ENCODE measurements at places on chromosomes 1 and 21.

DNA sequence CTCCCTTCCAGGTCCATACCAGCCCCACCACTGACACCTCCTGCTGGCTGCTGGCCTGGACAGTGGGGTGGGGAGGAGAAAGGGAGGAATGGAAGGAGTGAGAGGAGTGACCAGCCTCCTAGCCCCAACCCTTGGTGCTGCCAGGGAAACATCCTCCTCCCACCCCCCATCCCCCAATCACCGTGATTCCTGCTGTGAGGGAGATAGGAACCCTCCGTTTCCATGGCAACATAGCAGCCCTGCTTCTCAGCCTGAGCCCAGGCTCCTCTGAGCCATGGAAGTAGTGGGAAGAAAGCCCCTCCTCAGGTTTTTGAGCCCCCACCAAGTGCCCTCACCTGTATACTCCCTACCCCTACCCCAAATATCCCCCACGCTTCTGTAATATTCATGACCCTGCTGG, 44.4 kb upstream of the SCMH1 start:
- no peak for DNase-seq

GRCh38 chr1:226325178-226325577, 16.2 kb upstream of the LIN9 start:
- no peak for DNase-seq

DNA sequence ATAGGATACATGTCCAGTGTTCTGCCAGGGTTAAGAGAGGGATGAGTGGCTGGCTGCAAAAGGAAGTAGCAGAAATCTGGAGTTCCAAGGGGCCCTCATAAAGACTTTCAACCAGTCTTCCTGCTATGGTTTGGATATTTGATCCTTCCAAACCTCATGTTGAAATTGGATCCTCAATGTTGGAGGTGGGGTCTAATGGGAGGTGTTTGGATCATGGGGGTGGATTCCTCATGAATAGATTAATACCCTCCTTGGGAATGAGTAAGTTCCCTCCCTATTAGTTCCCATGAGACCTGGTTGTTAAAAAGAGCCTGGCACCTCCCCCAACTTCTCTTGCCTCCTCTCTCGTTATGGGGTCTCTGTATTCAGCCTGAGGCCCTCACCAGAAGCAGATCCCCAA, 10.1 kb upstream of the GNG12 start:
- no peak for DNase-seq

DNA sequence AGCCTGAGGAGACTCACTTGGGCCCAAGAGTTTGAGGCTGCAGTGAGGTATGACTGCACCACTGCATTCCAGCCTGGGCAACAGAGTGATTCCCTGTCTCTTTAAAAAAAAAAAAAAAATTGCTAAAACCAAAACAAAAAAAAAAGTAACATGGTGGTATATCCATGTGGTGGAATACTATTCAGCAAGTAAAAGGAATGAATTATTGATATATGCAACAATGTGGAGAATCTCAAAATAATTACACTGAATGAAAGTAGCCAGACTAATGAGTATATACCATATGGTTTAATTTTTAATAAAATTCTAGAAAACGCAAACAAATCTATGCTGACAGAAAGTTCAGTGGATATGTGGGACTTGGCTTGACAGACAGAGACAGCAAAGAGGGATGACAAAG, 80.3 kb upstream of the DMRTA2 start:
- no peak for DNase-seq

- no peak for DNase-seq
Observed at GRCh38 chr1:40799351-40799867, 15.8 kb downstream of the KCNQ4 start.

- DNase-seq, result no peak
Observed at GRCh38 chr1:1325288-1326074, 879 bp downstream of the CPTP start.

DNA sequence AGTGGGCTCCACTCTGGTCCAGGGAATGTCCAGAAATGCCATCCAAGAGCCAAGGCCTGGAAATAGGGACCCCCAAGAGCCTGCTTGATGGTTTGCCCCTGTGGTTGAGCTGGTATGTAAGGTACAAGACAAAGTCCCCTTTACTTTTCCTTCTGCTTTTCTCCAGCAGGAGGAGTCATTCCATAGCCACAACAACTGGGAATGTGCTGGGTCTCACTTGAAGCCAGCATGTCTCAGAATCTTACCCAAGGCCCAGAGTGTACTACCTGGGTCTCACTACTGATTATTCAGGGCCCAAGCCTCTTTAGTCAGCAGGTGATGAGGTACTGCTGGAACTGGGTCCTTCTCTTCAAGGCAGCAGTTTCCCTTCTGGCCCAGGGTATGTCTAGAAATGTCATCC, 62.1 kb upstream of the CD55 start:
- no peak for DNase-seq

- no peak for DNase-seq
Observed at GRCh38 chr1:19974822-19975416, 4.5 kb downstream of the PLA2G2A start.

DNA sequence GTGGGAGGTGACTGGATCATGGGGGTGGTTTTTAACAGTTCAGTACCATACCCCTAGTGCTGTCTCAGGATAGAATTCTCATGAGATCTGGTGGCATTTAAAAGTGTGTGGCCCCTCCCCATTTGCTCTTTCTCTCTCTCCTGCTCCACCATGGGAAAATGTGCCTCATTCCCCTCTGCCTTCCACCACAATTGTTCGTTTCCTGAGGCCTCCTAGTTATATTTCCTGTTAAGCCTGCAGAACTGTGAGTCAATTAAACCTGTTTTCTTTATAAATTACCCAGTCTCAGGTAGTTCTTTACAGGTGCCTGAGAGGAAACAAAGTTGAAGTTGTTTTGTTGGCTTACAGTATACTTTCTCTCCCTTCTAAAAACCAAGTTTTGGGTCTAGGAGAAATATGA, 23.1 kb upstream of the SLC22A15 start:
- DNase-seq, result no peak

- DNase-seq, result no peak
Observed at GRCh38 chr1:96722958-96723357, 1.4 kb downstream of the PTBP2 start.

DNA sequence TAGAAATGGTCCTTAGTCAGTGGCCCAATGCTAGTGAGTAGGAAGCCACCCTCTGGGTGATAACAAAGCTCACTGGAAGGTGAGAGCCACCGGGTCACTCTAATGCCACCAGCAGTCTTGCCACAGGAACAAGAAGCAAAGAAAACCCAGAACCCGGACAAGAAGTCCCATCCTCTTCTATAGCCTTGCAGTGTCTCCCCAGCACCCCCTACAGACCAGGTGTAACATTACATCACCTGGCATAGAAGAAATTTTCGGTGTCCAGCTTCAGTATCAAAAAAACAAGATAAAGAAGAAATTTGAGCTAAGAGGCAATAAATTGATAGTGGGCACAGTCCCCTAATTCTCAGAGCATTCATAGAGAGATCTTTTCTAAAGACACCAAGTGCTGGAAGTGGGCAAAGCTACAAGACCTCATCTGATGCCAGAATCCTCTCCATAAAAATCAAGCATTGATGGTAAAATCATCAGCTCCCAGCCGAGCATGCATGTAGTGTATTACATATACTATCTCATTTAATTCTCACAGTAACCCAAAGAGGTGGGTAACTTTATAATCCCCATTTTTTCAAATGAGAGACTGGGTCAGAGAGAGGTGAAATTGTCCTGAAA, 491.0 kb downstream of the MATN1 start:
- no peak for DNase-seq

- DNase-seq, result no peak
Observed at GRCh38 chr1:178727014-178727895, 2.2 kb downstream of the RALGPS2 start.

DNA sequence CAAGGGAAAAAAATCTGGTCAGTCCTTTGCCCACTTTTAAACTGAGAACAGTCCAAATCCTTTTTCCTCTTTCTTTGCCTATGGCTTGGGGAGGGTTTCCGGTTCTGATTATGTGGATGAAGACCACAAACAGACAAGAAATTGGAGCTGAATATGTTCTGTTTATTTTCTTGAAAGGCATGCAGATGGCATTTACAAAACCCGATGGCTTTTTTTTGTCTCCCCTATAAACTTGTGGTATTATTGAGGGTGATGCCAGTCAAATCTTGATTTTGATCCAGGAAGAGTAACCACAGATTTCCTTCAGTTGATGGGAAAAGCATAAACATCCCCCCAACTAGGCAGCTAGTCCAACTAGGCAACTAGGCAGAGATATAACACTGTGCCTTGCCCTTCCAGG, 38.9 kb downstream of the PLPP3 start:
- no peak for DNase-seq

GRCh38 chr1:221161571-221162041, 282.4 kb downstream of the HLX start:
- no peak for DNase-seq

- DNase-seq, result no peak
Observed at GRCh38 chr1:94716965-94717364, 103.2 kb upstream of the SLC44A3 start.

GRCh38 chr1:86381223-86381622, 14.9 kb downstream of the ODF2L start:
- DNase-seq, result no peak

DNA sequence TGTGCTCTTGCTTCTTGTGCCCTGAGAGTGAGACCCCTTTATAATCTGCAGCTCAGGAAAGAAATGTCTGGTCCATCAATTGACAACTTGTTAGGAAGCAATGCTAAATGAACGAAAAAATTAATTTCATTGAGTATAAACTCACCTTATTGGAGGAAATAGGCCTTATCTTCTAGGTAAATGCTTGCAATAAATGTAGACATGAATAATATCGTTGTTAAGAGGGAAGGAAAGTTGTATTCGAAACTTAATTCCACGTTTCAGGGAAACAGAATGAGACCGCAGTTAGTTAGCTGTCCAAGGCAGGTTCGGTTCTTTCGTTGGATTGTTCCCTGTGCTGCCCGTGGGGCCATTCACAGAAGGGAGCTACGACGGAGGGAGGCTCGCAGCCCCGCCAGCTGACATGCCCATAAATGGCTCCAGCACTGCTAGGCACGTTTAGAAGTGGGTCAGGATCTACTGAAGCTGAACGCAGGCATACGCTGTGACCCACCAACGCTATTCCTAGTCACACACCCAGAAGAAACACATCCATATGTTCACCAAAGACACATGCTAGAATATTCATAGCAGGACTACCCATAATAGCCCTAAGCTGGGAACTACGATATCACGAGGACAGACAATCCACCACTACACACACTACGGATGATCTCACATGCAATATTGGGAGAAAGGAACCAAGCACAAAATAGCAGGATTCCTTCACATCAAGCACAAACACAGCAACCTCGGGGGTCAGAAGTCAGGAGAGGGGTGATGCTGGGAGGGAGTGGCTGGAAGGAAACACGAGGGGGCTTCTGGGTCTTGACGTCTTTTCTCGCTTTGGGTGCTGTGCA, 56.2 kb upstream of the LBR start:
- no peak for DNase-seq

DNA sequence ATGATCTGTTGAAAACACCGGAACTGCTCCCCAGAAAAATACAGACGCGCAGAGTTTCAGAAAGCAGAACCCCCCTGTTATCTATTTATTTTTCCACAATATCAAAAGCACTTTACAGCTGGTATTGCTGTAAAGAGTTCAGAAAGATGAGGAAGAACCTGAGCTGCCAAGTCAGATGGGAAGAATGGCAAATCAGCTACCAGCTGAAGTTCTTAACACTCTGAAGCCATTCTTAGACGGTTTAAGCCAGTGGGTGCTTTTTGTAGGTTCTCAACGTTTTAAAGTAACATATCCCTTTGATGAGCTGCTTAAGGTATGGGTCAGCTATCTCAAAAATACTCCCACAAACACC, 714 bp upstream of the AKIRIN1 start:
- DNase-seq, result no peak

GRCh38 chr1:247409869-247410544, 6.0 kb upstream of the NLRP3 start:
- peak; percentile 19 for DNase-seq

DNA sequence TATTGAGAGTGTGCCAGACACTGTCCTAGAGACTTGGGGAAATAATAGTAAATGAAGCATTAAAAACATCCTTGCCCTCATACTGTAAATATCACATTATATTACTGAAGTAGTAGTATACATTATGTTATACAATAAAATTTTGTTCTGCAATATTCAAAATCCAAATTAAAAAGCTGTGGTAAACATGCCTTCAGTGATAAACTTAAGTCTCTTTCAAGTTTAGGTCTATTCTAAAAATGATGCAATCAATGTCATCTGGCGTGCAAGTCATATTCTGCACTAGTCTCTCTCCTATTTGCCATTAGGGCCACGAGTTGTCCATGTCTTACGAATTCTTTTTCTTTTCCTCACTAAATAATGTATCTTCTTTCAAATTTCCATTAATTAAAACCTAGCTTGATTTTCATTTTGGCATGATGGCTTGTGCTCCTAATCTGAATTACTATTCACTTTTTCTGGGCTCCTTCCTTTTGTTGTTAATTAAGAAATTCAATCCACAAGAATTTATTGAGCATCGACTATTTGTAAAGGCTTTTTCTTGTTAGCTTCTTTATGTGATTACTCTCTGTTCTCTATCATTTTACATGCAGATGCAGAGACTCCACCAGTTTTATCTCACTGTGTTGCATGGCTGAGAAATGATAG, 130.7 kb downstream of the COQ8A start:
- DNase-seq, result no peak

DNA sequence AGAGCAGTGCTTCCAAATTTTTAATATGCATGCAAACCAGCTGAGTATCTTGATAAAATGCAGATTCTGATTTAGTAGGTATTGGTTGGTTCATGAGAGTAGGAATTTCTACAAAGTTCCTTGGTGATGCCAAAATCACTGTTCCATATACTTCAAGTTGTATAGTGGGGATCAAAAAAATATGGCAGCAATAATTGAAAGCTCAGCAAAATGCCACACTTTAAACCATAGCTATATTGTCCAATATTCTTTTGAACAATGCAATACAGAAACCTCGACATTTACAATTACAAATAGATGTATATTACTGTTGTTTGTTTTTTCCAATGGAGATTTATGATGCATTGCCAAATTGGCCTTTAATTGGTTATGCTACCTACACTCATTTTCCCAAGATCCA, 55.7 kb upstream of the NCAM2 start:
- DNase-seq, result no peak

DNA sequence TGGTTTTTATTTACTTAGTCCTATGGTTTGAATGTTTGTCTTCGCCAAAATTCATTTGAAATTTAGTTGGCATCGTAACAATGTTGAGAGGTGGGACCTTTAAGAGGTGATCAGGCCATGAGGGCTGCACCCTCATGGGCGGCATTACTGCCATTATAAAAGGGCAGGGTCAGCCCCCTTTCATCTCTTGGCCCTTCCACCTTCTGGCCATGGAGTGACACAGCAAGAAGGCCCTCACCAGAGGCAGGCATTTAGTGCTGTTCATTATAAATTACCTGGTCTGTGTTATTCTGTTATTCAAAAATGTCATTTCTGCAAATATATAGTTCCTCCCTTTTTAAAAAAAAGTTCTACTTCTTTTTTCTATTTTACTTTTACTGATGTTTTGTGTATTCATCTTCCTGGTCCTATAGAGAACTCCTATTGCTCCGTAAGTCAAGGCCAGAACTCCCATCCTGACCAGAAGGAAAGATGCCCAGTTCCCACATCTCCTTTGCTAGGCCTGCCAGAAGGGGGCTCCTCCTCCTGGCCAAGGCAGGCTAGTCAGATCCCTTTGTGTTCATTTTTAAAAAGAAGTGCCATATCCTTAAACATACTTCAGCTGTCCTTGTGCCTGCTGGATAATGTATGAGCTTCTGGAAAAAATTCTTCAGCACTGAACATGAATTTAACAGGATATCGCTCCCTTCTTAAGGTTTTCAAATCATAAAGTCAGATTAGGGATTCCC, 10.0 kb upstream of the LBR start:
- DNase-seq, result no peak

- DNase-seq, result no peak
Observed at GRCh38 chr1:112826217-112826944, 111.2 kb upstream of the PPM1J start.
